ENCODE measurements at places on chromosomes 12 and 14. TPM values are rescaled to one million over a fixed set of nuclear protein-coding genes. Genes with fewer than 3 reads are reported as not detected.

GRCh38 chr12:102526656-102527055, 46.3 kb upstream of the IGF1 start:
- no peaks in the 10 kb centered on the region for H3K4me1 ChIP-seq
- H3K36me3 ChIP-seq: no peaks in the 10 kb centered on the region
- no peak overlapping the region for H3K4me3 ChIP-seq
- H3K27me3 ChIP-seq: peaks cover 9% of the 10 kb centered on the region

NEDD8 gene
- 129 TPM for total RNA-seq

PTPRR gene
- not detected for total RNA-seq

LRR1 gene
- total RNA-seq: 15.1 TPM

MGAT4C gene
- not detected for total RNA-seq

RNASE8 gene
- not detected for total RNA-seq

GALNT16 gene
- total RNA-seq: 1.2 TPM

ALDH1L2 gene
- 5.2 TPM for total RNA-seq
